T-helper 2 cell (primary cell): ENCODE measurements at places on chromosomes 7 and 10.
A peak's percentile ranks its signal among the peaks of the same experiment; 100 is the strongest.

- DNase-seq: no peak
These were observed 95.0 kb downstream of the FRMD4A start for GRCh38 chr10:14235566-14236195.

- DNase-seq: peak; percentile 80
These were observed 215.9 kb downstream of the RAB11FIP2 start for GRCh38 chr10:117830787-117831212.

GRCh38 chr10:9508606-9509005, 1454.1 kb downstream of the GATA3 start:
- no peak for DNase-seq

GRCh38 chr10:104910712-104911111, 269.6 kb downstream of the SORCS3 start:
- no peak for DNase-seq

- DNase-seq: no peak
These were observed 168.4 kb upstream of the CELF2 start for GRCh38 chr10:10849306-10849705.

GRCh38 chr7:29194206-29194593, 375 bp upstream of the CHN2 start:
- DNase-seq: no peak

DNA sequence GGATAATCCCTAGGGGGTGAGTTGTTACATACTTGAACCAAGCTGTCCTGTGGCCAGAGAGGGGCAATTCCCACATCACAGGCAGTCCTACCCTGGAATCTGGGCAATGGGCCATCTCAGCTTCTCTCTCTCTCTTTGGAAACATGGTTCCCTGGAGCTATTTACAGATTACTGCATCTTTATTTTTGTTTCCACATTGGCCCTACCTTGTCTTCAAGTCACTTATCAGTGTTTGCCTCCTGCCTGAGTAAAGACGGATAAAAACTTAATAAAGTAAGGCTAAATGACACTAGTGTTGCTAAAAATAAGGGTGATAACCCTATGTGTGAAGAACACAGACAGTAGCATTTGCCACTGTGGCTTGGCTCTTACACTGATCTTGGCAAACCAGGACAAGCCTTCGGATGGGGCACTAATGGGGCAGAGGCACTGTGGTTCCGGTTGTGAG, 228.2 kb downstream of the GFRA1 start:
- no peak for DNase-seq

- DNase-seq: no peak
These were observed 23.2 kb downstream of the NDUFB2 start for GRCh38 chr7:140719721-140720120.

DNA sequence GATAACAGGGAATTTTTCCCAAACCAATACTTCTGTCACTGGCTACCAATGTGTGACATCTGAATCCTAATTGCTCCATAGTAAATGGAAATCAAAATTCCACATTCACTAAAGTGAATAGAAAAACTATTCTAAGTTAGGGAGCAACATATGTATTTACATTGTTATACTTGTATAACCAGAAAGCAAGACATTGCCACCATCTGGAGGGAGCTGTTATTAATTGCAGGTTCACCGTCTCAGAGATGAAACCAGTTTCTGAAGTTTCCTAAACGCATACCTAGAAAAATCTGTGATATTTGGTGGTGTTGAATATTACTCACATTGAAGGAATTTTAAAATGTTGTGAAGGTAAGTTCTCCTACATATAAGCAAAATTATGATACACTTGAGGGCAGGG, 390.1 kb downstream of the NXPH1 start:
- DNase-seq: no peak

- DNase-seq: no peak
These were observed 68.6 kb downstream of the ZMIZ1 start for GRCh38 chr10:79137300-79137756.

GRCh38 chr10:59333701-59334100, 28.6 kb downstream of the FAM13C start:
- DNase-seq: no peak

DNA sequence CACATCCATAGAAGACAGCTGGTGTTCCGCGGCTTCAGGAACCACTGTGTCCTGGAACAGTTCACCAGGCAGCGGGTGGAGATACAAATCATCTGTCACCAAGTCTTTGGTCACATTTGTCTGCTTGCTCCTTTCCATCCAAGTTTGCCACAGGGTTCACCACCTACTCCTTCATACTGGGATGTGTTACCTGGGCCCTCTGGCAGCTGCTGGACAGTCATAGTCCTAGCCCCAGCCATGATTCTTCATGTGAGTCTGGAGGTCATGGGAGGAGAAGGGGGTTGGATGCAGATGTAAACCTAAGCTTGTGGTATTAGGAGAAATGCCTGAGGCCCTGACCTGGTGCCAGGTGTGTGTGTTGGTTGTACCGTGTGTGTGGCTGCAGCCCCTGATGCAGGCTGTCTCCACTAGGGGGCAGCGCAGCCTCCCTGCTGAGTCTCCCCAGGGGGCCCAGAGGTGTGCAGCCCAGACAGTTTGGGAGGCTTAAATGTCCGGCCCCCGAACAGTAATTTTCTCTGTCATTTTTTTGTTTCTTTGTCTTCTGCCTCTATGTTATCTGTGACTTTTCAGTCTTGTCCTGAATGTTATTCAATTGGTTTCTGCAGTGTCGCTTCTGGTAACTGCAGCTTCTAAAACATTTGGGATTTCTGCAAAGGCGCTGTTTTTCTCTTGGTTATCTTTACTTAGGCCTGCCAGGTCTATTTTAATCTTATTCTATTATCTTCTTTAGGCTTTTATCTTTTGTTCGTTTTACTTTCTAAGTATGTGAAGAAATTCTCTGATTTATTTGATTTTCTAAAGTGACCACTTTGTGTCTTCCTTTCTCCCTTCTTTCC, 14.8 kb downstream of the NPS start:
- no peak for DNase-seq

DNA sequence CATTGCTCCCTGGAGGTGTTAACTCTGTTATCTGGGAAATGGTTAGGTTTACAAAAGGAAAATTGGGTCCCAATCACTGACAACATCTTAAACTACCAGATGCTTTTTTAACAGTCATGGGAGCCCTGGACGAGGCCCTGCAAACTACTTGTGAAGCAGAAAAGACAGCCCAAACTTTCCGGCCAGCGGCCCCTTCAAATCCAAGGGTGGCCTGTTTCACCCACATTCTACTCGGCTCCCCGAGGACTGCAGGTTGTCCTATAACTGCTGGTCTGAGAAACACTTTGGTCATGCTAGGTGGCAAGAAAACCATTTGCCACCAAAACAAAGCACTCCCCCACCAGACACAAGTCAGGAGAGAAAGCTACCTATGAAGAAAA, 2.6 kb downstream of the TUBGCP2 start:
- DNase-seq: no peak

DNA sequence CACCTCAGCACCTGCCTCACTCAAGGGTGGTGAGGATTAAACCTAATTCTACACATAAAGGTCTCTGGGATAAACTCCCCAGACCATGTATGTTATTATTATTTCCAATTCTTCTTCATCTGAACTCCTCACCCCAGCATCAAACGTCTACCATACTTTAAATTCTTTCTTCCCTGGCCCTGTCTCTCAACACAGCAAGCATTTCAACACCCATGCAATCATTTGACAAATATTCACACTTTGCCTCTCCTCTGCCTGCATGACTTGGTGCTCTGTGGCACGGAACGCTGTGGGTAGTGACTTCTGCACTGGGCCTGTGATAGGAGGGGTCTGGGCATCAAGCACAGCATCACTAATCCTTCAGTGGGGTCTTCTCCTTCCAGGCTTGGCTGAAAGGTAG, 490.8 kb downstream of the TNS3 start:
- DNase-seq: no peak

DNA sequence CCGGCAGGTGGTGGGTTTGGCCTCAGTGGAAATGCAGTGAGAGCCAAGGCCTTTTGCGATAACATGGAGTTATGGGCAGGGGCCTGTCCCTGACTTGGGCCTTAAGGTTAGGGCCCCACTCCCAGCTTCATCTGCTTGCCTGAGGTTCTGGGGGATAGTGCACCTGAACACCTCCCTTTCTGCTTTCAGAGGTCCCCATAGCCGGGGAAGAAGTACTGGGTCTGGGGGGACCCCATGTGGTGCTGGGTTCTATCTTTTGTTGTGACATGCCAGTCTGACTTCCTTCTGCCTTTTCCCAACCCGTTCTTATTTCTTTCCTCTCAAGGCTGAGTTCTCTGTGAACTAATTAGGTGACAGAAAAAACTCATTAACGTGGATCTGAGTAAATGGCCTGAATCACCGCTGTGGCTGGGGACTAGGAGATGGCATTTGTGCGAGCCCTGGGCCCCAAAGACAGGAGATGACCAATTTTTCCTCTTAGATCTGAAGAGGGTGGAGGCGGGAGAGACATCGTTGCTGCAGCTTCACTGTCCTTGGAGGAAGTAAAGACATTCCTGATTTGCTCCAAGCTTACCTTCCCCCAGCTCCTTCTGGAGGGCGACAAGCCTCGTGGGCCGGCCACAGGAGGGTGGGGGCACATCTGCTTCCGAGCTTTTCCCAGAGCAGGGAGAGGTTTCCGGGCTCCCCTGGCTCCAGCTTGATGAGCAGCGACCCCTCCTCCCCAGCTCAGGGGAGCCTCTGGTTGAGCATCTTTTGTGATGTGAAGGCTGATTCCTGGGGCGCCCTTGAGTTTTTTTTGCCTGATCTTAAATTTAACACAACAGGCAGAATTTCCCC, 2.0 kb downstream of the AGAP3 start:
- DNase-seq: no peak

DNA sequence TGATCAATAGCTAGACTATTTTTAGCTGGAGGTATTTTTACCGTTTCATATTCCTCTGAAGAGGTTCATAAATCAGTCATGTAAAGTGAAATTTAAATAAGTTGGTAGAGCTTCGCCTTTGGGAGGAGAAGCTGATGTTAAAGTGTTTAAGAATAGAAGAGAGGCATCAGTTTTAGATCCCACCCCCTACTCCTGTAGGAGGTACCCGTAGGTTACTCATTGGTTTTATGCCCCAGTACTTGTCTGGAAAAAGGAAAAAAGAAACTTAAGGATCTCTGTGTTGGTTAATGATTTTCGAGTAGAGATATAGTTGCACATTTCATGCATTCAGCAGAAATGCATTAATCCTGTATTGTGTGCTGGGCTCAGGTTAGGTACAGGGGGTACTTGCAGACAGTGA, 8.7 kb downstream of the ZNF365 start:
- DNase-seq: no peak

DNA sequence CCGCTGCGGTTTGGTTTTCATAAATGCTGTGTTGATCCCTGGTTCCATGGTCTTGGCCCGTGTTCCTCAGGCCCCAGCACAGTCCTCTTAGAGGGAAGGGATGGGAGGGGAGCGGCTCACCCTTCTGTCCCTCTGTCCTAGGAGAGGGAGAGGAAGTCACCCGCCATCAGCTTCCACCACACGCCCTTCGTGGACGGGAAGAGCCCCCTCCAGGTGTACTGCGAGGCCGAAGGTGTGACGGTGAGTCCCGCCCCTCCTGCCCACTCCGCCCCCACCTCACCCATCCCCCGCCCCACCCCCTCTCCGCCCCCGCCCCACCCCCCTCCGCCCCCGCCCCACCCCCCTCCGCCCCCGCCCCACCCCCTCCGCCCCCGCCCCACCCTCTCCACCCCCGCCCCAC, 37.5 kb upstream of the DPYSL4 start:
- DNase-seq: no peak

DNA sequence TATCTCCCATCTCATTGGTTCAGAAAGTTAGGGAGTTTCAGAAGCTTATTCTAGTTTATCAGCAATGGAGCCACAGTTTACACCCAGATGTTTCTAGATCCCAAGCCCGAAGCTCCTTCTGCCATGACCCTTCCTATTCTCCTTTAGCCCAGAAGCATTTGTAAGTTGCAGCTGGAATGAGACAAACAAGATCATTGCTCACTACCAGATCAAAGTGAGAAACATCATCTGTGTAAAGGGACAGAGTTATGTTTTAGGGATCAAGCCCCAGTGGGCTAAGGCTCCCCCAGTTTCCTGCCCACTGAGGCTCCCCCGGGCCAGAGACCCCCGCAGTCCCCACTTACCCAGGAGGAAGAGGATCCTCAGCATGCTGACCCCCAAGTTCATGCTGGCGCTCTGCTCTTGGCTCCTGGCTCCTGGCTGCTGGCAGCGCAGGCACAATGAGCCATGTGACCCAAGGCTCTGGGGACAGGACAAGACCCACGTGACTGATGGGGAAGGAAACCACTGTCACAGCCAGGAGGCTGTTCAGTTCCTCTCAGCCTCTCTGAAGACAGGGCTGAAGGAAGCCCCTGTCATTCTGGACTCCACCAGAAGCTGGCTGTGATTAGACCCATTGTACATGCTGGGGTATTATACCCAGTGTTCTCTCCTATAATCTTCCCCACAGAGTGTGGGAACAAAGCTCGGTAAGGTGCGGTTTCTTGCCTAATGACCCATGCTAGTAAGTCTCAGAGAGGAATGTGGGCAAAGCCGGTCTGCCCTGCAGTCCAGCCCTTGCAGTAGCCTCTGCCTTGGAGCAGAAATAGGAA, at the start of gene TMEM273:
Gene TMEM273, minus strand, starts transcription at position 442 of the 812 bp plus-strand sequence. Its CDS starts 55 bp downstream, at position 387.
- DNase-seq: no peak

- DNase-seq: no peak
These were observed 3.3 kb upstream of the VDAC2 start for GRCh38 chr10:75207079-75207856.

DNA sequence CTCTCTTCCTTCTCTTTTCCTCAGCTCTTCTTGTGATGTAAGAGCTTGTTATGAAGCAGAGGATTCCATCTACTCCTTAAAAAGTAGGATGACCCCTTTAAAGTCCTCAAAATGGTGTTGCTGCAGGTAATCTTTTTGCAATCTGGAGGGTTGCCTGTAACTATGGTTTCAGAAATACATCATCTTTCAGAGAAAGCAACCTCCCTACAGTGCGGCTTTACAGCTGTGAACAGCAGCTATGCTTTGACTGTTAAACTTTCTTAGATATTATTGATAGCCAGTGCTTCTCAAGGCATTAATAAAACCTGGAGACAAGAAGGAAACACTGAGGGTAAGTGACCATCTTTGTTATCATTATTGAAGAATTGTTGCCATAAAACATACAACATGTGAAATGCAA, 86.6 kb upstream of the MDFIC start:
- no peak for DNase-seq

DNA sequence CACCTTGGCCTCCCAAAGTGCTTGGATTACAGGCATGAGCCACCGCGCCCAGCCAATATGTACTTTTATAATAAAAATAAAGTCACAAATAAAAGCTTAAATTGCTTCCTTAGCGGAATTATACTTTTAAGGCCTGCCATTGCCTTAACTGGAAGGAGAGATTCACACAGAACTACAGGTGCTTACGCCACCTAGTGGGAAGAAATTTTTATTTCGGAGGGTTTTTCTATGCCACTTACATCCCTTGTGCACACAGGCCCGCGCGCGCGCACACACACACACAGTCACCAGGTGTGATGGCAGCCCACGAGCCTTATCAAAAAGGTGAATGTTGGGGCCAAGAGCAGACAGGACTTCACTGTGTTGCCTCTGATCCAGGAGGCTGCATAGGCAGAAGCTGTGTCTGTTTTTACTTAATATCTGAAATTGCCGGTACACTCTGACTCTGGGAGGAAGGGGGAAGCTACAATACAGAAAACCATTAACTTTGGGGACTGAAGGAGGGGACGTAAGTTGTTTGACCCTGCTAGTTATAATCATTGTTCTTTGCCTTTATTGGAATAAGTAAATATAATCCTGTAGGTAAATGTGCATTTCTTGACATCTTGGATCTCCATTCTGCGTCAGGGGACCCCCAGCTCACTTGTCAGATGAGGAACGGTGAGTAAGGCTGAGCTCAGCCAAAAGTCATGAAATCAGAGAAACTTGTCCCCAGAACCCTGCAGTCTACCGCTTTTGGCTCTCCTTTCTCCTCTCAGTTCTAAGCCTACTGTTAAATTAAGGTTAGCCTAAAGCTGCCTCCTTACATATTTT, 87.1 kb downstream of the SLC16A9 start:
- DNase-seq: no peak
